ENCODE measurements at places on chromosomes 12 and 14.

GRCh38 chr14:93269341-93270068, 62.4 kb downstream of the UBR7 start:
- no peak for DNase-seq

DNA sequence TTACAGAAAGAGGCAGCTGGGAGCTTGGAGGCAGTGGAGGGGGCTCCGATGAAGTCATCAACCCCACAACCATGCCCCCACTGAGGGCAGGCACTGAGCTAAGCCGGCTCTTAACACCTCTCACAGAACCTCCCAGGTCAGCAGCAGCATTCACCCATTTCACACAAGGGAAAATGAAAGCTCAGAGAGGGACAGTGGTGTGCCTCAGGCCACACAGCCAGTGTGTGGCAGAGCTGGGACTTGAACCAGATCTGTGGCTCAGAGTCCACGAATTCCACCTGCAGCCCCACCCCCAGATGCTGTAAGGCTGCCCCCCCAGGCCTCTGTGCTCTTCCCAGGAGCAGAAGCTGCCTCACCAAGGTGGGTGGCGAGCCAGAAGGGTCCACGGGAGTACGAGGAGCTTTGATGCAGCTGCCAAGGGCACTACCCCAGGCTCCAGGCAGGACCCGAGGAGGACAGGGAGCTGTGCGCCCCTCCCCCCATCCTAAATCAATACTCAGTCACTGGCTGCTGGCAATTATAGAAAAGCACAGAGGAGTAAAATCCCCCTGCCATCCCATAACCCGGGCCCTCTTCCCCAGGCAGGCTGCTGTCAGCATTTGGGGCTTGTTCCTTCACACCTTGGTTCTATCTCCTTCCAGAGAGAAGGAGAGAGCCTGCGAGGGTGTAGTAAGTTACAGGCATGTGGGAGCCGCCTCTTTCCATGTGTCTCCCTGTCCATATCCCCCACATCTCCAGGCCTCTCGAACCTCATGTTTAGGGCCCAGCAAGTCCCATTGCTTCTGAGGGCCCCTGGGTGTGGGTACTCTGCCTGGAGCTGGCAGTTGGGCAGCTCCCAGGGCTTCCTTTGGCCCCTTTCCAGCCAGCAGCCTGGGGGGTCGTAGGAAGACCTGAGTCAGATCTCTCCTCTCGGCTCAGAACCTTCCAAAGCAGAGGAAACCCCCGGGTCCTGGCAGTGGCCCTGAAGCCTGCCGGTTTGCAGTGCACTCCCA, 47.6 kb downstream of the FAM222A start:
- DNase-seq, result no peak

- DNase-seq, result no peak
Observed at GRCh38 chr12:66915306-66915904, 236.5 kb upstream of the GRIP1 start.

DNA sequence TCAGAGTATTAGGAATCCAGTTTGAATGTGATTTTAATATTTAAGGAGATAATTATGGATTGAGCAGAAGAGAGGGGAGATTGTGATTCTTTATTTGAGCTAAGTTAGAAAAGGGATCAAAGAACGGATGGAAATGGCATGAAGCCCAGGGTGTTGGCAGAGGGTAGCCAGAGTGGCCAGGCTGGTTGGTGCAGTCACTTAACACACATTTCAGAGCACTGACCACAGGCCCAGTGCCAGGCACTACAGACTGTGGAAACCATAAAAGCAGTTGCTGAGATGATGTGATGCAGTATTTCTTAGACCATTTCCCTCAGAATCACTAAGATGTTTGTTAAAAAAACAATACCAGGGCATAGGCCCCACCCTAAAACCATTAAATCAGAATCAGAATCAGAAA, 167.7 kb upstream of the AMIGO2 start:
- DNase-seq, result no peak

GRCh38 chr12:5554711-5555110, 122.8 kb downstream of the NTF3 start:
- no peak for DNase-seq

DNA sequence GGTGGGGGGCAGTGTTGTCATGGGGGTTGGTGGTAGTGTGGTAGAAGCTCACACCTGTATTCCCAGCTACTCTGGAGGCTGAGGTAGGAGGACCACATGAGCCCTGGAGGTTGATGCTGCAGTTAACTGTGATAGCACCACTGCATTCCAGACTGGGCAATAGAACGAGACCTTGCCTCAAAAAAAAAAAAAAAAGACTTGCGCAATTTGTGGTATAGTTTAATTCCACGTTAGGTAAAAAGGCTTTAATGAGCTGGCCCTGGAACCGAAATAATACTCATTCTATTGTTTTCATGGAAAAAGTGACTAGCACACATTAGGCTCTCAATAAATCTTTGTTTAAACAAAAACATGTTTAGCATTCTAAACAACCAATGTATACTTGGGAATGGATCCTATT, 25.4 kb upstream of the NAP1L1 start:
- no peak for DNase-seq

GRCh38 chr12:114529966-114530365, 124.0 kb upstream of the TBX5 start:
- no peak for DNase-seq

DNA sequence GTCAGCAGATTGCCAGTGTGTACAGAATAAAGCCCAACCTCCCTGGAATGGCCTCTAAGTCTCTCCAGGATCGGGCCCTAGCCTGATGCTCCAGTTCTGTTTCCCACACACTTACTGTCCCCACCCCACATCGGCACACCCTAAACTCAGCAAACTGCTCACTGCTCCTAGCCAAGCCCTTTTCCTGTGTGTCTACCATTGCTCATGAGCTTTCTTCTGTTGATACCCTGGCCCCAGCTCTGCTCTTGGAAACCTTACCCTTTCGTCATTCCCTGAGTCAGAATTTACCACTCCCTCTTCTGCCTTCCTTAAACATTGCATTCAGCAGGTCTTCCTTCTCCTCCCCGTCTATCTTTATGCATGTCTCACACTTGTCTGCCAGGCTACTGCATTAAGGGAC, 158.9 kb downstream of the TMX1 start:
- DNase-seq, result no peak

- peak; percentile 93 for DNase-seq
Observed at GRCh38 chr12:117190210-117190781, at the start of gene FBXO21. Gene FBXO21 (minus strand): TSS chr12:117190470. CDS start chr12:117190456, 14 bp downstream.

DNA sequence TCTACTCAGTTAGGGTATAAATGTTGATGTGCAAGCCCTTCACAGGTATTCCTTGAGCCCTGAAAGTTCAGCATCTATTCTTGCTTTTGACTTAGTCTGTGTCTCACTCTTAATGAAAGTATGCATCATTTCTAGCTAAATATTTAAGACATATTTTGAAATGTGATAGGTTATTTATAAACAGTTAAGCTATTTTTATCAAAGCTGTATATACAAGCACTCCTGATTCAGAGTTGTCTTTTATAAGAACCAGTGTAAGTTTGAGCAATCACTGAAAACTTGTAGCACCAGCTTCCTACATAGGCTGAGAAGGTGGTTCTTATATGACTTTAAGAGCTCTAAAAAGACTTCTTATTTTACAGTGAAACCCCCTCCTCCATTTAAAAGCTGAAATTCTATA, 98.6 kb downstream of the MYF5 start:
- DNase-seq, result no peak

- no peak for DNase-seq
Observed at GRCh38 chr12:96338852-96339471, 61.3 kb downstream of the CDK17 start.

GRCh38 chr14:81784084-81784483, 250.4 kb upstream of the SEL1L start:
- DNase-seq, result no peak

- DNase-seq, result no peak
Observed at GRCh38 chr12:29537298-29537697, 39.8 kb upstream of the OVCH1 start.

DNA sequence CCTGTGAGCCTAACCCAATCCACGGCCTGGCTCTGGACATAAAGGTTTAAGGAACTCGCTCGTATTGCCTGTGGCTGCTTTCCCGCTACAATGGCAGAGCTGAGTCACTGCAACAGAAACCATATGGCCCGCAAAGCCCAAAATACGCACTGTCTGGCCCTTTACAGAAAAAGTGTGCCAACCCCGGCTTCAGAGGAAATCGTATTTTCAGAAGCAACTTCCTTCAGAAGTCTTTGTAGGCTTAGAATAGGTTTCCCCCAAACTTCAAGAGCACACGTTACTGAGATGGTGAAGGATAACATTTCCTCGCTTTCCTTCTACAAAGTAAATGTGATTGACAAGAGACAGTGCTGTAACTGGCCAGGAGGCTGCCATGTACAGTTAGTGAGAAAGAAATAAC, 34.8 kb upstream of the TESC start:
- DNase-seq, result peak; percentile 28

DNA sequence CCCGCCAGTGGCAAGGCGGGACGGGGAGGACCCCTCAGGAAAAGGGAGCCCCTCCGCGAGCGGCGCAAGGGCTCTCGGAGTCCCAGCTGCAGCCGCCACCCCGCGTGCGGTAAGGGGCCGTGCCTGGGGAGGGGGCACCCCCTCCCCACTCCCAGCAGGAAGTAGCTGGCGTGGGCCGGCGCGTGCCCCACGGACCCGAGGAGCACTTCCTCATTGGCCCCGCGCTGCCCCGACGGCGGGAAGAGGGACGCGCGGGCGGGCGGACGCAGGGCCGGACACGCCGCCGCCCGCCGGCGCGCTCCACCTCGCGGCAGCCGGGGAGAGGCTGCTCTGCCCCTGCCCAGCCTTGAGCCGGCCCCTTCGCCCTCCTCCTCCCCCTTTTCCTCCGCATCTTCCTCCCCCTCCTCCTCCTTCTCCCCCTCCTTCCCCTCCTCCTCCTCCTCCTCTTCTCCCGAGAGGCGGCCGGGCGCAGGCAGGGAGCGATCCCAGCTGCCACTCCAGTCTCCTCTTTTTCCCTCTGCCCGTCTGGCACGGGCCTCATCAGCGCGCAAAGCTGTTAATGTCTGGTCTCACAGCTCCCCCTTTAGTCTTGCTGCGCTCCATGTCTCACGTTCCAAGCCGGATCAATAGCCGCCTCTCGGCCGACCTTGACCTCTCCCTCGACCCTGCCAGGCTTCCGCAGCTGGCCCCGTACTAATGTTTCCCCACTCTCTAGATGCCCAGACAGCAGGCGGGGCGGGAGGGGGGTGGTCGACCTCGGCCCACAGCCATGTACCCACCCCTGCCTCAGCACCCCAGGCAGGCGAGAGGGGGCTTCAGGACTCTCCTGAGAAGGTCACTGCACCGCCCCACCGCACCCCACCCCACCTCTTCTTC, 2.6 kb upstream of the BCL11B start:
- peak; percentile 53 for DNase-seq

GRCh38 chr12:11795913-11796459, 146.5 kb downstream of the ETV6 start:
- no peak for DNase-seq

DNA sequence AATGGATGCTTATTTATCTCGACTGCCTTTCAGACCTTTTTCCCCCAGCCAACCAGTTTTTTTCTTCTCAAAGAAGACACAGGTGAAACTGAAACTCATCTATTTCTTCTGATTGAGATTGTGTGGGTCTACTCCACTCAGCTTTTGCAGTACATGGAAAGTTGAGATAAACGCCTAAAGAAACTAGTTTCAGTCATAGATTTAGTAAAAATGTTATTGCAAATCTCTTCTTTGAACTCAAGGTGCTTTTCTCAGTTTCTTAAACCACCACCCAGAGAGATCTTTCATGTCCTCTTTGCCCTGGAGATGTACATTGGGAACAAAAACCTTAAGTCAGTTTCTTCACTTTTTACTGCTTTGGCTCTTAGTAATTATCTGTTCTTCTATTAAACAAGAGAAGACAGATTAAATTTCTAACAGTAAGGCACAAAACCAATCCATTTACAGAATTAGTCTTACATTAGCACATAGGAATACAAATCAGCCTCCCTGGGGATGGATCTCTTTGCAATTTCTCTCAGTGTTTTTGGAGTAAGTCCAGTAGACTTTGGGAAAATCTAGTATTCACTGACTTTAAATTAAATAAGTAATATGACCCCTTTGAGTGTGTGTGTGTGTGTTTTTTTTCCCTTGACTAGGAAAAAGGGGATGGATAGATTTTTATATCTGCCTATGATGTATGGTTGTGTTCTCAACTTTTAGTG, 11.6 kb downstream of the FBXW8 start:
- DNase-seq, result no peak

GRCh38 chr12:63916561-63917476, 72.3 kb downstream of the SRGAP1 start:
- DNase-seq, result no peak

DNA sequence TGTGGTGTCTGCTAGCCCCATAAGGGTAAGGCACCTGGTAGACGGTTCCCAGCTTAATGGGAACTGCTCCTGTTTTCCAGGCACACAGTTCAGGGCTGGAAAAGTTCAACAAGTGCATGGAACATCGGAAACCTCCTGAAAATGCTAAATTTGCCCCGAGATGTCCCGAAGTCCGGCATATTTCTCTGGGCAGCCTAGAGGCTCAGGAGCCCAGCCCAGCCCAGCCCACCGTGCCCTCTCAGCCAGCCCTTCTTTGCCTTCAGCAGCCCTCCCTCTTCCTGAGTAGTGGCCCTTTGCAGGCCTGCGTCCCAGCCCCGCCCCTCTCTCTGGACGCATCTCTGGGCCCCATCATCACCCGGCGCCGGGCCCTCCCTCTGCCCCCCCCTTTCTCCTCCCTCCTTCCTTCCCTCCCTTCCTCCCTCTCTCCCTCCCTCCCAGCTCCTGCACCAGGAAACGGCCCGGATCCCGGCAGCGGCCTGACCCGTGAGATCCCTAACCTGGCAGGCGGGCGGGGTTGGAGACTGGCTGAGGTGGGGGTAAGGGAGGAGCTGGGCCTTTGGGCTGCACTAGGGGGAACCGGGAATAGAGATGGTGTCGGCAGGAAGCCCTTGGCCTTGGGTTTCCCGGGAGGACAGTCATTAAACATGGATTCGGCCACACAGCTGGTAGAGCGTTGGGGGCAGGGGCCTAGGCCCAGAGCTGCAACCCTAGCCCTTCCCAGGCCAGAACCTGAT, at the start of gene BCL2L2:
Gene BCL2L2 (plus strand): TSS at position 422 of the 734 bp plus-strand sequence. CDS start 935 bp downstream, outside the sequence.
- no peak for DNase-seq

DNA sequence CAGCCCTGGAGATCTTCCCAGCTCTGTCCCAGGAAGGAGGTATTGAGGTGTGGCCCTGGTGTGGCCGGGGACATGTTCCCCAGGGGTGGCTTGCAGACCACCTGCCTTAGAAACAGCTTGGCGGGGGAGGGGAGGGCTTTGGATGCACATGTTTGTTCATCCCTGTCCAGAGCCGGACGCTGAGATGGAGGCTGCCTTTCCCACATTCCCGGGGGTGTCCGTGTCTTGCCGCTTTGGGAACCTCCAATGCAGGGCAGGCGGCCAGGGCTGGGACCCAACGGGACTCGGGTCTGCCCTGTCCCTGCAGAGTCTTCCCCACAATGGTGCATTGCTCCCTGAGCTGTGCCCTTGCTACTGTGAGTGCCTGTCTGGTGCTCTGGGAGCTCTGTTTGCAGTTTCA, 319.5 kb upstream of the SFSWAP start:
- no peak for DNase-seq

DNA sequence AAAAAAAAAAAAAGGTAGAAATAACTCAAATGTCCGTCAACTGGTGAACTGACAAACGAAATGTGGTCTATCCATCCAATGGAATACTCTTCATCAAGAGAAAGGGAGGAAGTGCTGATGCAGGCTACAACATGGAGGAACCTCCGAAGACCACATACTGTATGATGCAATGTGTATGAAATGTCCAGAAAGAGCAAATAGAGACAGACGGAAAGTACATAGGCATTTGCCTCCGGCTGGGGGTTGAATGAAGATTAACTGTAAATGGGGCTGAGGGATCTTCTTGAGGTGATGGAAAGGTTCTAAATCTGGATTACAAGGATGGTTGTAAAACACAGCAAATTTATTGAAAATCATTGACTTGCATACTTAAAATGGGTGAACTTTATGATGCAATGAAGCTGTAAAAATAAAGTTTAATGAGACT, 35.4 kb downstream of the DLK1 start:
- no peak for DNase-seq

GRCh38 chr12:117192057-117192456, 1.8 kb upstream of the FBXO21 start:
- DNase-seq, result no peak
